ENCODE measurements at places on chromosomes 1 and 21. TPM values are rescaled to one million over a fixed set of nuclear protein-coding genes. Genes with fewer than 3 reads are reported as not detected.

DNA sequence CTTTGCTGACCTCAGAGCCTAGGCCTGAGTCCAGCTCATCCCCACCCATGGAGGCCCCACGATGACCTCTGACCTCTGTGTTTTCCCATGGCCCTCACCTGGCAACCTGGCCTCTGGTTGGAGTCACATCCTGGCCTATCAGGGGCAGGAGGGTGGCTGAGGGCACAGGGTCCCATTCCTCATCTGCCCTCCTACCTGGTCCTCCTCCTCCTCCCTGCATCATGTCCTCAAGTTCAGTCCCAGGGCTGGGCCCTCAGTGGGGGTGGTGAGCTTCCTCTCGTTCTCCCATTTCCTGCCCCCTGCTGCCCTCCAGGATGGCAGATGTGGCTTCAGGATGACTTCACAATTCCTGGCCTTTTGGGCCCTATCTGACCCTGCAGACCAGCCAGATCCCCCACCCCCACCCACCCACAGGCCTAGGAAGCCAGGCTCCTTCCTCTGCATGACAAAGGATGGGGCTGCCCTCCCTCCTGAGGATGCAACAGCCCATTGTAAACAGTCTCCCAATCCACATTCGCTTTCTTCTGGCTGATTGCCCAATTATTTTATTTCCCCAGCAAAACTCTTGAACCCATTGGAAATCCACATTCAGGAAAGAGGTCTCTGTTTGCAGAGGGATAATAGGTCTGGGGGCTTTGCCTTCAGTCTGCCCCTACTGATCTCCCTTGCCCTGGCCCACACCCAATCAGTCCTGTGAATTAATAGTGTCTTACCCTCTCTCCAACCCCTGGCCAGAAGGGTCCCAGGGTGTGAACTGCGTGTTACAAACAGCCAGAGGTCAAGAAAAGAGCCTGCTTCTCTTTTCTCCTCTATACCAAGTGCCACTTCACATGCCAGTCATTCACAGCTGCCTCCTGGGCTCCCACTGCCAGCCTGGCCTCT is 10.3 kb upstream of the LEFTY1 start:
- no peaks in the 10 kb centered on the region for H3K4me1 ChIP-seq
- no peak overlapping the region for H3K4me3 ChIP-seq
- no peak for DNase-seq
- H3K36me3 ChIP-seq, result no peaks in the 10 kb centered on the region

DNA sequence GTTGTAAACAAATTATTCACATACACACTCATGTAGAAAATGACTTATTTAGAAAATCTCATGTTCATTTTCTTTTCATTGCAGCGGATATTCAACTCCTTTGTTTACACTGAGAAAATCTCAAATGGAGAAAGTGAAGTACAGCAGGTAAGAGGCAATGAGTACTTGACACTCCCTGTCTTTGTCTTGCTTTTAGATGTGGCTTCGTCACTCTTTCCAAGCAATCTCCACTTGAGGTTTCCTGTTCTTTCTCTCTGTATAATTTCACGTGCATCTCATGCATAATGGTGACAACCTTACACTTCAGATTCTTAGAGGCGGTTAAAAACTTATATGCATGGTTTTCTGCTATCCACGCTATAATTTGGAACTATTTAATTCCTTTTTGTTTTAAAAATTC is 80.6 kb downstream of the CACHD1 start:
- H3K4me3 ChIP-seq, result no peak overlapping the region
- DNase-seq, result no peak
- peaks cover 9% of the 10 kb centered on the region for H3K4me1 ChIP-seq
- no peak overlapping the region for H3K27ac ChIP-seq

- H3K4me1 ChIP-seq, result no peaks in the 10 kb centered on the region
- H3K27me3 ChIP-seq, result no peaks in the 10 kb centered on the region
- no peak overlapping the region for H3K4me3 ChIP-seq
- no peaks in the 10 kb centered on the region for H3K36me3 ChIP-seq
- no peak overlapping the region for H3K27ac ChIP-seq
Observed at GRCh38 chr1:158952416-158952815, 21.1 kb downstream of the PYHIN1 start.

LMNA gene
- total RNA-seq, result 187 TPM

TNFRSF18 gene
- not detected for total RNA-seq

Data from sigmoid colon (tissue), 7 donors.